Activated CD4-positive, alpha-beta memory T cell treated with anti-CD3 and anti-CD28 coated beads, Interleukin-2, amount 10 ng/mL, durations not matched to agents 7 days and 5 days (primary cell): ENCODE measurements at places on chromosomes 1 and 21. TPM values are rescaled to one million over a fixed set of nuclear protein-coding genes. Genes with fewer than 3 reads are reported as not detected.

GRCh38 chr1:244659694-244660093 is 6.8 kb downstream of the DESI2 start:
- H3K36me3 ChIP-seq: peaks cover 43% of the 10 kb centered on the region
- DNase-seq: no peak
- peaks cover 9% of the 10 kb centered on the region for H3K4me1 ChIP-seq
- H3K27ac ChIP-seq: no peak overlapping the region

- H3K36me3 ChIP-seq: no peaks in the 10 kb centered on the region
- peaks cover 2% of the 10 kb centered on the region for H3K27me3 ChIP-seq
- DNase-seq: no peak
- H3K4me1 ChIP-seq: no peaks in the 10 kb centered on the region
- H3K4me3 ChIP-seq: no peak overlapping the region
- H3K27ac ChIP-seq: no peak overlapping the region
These were observed 90.9 kb upstream of the DIRAS3 start for GRCh38 chr1:68141071-68142021.

- no peak overlapping the region for H3K4me3 ChIP-seq
- peaks cover 49% of the 10 kb centered on the region for H3K4me1 ChIP-seq
- H3K27ac ChIP-seq: no peak overlapping the region
- no peak for DNase-seq
- H3K36me3 ChIP-seq: peaks cover 42% of the 10 kb centered on the region
- H3K27me3 ChIP-seq: no peaks in the 10 kb centered on the region
These were observed 34.8 kb downstream of the KPNA6 start for GRCh38 chr1:32142446-32143301.

- no peak overlapping the region for H3K27ac ChIP-seq
- no peak for DNase-seq
- peaks cover 13% of the 10 kb centered on the region for H3K4me1 ChIP-seq
These were observed 99.5 kb upstream of the TSPAN2 start for GRCh38 chr1:115188680-115189395.

DNA sequence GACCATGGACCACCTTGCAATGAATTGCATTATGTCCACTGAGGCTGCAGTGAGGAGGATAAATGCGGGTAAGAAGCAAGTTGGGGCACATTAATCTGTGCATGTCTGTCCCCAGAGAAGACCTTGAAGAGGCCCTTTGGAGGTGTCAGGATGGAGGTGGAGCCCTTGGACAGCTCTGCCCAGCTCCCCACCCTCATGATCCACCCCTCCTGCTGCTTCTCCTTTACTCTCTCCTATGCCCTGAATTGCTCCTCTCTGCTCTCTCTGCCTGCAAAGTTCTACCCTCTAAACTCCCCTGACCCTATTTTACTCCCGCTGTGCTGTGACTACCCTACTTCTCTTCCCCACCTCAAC is 292.4 kb upstream of the USP24 start:
- peaks cover 11% of the 10 kb centered on the region for H3K27me3 ChIP-seq
- no peak overlapping the region for H3K4me3 ChIP-seq
- H3K27ac ChIP-seq: no peak overlapping the region
- DNase-seq: no peak
- no peaks in the 10 kb centered on the region for H3K4me1 ChIP-seq

DNA sequence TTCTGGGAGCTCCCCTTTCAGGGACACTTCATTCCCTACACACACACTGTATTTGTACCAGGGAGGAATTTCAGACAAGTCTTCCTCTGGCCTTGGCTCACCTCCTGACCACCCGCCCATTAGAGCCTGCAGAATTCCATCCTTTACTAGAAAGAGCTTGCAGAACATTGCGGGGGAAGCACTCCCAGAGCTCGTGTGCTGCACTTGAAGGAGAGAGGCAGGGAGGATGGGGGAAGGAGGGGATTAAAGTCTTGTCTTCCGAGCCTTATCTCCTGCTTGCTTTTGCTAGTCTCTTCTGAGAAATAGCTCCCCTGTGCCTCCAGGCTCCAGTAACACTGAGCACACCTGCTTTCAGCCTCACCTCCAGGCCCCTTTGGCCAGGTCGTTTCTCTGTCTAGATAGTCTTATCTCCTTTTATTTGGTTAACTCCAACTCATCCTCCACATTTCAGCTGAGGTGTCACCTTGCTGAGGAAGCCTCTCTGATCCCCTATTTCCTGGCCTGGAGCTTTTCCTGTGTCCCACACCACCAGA is 62.0 kb downstream of the PCNX2 start:
- no peak overlapping the region for H3K27ac ChIP-seq
- H3K36me3 ChIP-seq: peaks cover 13% of the 10 kb centered on the region
- no peak overlapping the region for H3K4me3 ChIP-seq
- no peaks in the 10 kb centered on the region for H3K27me3 ChIP-seq

Gene FCRL5
- total RNA-seq: not detected

Gene IL22RA1
- not detected for total RNA-seq

Gene ADAM30
- not detected for total RNA-seq

Gene RGL1
- total RNA-seq: 2.4 TPM
